ENCODE measurements at places on chromosomes 7 and 10.

GRCh38 chr10:50316174-50316573 lies 64.9 kb upstream of the ASAH2 start:
- no peak for DNase-seq

- DNase-seq = peak; percentile 37
These were observed 365.6 kb upstream of the MGMT start for GRCh38 chr10:129101232-129101980.

DNA sequence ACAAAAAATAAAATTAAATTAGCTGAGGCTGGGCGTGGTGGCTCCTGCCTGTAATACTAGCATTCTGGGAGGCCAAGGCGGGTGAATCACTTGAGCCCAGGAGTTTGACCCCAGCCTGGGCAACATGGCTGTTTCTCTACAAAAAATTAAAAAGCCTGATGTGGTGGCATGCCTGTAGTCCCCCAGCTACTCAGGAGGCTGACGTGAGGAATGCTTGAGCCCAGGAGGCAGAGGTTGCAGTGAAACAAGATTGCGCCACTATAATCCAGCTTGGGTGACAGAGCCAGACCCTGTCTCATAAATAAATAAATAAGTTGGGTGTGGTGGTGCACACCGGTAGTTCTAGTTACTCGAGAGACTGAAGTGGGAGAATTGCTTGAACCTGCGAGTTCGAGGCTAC lies 65.1 kb downstream of the GNA12 start:
- DNase-seq = no peak

GRCh38 chr7:33880787-33881186 lies 24.6 kb upstream of the BMPER start:
- DNase-seq = no peak

DNA sequence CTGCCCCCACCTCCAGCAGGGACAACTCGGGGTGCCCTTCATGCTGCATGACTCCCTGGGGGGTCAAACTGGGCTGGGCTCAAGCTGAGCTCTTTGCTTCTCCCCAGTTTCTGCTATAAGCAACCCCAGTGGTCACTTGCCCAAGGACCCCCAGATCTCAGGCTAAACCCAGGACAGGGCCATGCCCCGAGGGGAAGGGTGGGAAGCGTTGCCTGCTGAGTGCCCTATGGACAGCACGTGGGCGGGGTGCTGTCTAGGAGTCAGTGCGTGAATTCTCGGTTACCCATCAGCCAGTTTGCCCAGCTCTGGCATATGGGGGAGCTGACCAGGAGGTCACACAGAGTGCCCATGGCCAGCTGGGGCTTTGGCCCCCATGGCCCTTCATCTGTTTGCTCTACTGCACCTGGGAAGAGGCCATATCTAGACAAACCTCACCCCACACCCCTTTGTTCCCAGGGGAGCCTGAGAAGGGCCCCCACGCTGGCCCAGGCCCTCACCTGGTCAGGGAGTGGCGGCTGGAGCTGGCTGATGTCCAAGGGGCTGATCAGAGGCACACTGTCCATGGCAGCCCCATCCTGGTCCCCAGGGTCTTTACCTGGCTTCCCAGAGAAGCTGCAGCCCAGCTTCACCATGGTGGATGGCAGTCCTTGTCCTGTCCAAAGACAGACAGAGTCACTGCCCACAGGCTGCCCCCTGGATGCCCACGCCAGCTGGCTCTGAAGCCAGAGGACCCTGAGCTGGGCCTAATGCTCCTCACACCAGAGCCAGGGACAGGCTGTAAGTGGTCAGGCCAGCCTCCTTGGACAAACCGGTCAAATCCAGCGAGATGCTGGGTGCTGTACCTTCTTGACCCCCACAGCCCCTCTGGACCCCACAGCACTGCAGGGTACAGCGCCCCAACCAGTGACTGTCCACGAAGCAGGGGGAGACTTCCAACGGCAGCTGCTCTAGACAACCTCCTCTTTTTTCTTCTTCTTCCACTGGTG lies 8.0 kb downstream of the CALY start:
- DNase-seq = no peak

- no peak for DNase-seq
These were observed 9.8 kb upstream of the ORC5 start for GRCh38 chr7:104217620-104218019.

DNA sequence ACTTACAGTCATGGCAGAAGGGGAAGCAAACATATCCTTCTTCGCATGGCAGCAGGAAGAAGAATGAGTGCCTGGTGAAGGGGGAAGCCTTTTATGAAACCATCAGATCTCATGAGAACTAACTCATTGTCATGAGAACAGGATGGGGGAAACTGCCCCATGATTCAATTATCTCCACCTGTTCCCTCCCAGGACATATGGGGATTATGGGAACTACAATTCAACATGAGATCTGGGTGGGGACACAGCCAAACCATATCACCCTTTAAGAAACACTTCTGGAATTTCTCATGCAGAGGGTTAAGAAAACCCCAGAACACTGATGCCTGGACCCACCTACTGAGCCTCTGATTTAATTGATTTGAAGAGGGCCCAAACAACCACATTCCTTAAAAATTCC lies 63.3 kb upstream of the DNAJB12 start:
- DNase-seq = no peak

DNA sequence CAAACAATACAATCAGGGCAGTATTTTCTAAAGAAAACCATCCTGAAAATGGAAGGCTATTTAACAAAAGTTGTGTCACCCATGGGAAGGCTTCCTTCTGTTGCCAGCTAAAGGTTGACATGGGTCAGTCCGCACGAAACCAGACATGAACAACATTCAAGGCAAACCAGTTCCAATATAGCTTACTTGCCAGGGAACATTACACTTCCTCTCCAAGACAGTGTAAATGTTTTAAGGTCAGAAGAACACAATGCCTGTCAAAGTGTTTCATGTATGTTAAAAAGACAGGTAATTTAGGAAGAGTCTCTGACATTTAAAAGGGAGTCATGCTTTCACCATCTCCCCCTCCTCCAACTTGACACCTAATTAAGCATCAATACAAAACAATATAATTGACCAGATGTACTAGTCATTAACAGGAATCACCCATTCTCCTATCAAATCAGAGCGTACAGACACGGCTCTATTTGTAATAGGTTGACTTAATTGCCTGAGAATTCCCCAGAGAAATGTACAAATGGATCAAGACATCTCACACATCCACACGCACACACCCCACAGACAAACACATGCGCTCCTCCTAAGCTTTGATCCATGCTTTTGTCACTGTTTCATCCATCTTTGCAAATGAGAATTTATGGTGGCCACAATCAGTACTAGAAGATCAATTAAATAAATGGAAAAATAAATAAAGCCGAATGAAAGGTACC lies 69.5 kb downstream of the CACNA2D1 start:
- peak; percentile 85 for DNase-seq

- no peak for DNase-seq
These were observed 61.9 kb upstream of the OPN4 start for GRCh38 chr10:86592413-86592812.

DNA sequence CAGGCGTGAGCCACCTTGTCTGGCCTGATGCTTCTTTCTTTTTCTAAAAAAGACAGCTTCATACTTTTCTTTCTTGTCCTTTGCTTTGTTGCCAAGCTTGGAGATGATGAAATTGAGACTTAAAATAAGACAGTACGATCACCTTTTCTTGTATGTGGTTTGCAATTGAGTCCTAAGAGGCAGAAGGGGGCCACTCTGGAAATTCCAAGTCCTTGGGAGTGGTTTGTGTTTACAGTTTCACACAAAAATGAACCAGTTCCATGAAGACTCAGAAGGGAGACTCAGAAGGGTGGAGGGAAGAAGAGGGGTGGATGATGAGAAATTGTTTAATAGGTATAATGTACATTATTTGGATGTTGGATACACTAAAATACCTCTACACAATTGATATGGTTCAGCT lies 70.7 kb upstream of the TNS3 start:
- DNase-seq = no peak

DNA sequence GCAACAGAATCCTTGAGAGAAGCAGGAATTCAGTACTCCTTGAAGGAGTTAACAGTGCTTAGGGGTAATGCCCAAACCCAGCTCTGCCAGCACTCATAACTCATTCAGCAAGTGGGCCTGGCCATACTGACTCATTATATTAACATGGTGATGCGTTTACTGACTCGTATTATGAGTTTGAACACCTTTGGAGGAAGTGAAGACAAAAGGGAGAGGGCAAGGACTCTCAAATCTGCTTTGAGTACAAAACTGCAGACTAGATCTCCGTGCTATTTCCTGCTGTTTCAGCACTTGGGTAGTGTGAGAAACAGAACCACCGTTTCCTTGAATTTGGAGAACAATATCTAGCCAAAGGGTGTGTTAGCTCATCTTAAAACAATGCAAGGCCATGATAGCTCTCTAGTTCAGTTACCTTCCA lies 30.8 kb downstream of the SLC16A9 start:
- DNase-seq = no peak

- DNase-seq = no peak
These were observed 4.7 kb downstream of the RARRES2 start for GRCh38 chr7:150336746-150337145.

DNA sequence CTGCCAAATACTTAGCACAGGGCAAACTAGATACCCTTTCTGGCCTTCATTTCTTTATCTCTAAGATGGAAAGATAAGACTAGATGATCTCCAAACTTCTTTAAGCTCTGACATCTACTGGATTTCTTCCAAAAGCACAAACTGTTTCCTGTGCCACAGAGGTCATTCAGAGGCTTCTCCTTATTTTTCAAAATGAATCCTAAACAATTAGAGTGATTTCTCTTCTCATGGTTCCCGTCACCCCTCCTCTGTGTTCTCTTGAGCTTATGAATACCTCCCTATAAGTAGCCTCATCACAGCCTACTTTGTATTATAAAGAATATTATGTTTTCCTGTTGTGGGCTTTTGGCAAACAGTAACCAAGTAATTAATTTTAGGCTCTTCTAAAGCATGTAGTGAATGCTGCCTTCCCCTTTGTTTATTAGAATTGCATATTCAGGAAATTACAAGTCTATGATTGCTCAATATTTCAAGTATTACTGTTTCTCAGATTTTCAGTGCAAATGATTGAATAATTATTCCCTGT lies 179.5 kb downstream of the REEP3 start:
- no peak for DNase-seq

DNA sequence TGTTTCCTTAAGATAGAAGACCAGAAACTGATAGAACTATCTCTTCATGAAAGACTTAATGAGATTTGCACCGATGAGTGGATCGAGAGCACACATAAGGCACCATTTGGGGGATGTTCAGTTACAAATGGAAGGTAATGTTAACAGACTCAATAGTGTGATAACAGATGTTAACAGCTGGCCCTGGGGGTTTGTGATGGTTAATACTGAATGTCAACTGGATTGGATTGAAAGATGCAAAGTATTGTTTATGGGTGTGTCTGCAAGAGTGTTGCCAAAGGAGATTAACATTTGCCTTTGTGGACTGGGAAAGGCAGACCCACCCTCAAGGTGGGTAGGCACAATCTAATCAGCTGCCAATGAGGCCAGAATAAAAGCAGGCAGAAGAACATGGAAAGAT lies 130.5 kb upstream of the DGKB start:
- no peak for DNase-seq

DNA sequence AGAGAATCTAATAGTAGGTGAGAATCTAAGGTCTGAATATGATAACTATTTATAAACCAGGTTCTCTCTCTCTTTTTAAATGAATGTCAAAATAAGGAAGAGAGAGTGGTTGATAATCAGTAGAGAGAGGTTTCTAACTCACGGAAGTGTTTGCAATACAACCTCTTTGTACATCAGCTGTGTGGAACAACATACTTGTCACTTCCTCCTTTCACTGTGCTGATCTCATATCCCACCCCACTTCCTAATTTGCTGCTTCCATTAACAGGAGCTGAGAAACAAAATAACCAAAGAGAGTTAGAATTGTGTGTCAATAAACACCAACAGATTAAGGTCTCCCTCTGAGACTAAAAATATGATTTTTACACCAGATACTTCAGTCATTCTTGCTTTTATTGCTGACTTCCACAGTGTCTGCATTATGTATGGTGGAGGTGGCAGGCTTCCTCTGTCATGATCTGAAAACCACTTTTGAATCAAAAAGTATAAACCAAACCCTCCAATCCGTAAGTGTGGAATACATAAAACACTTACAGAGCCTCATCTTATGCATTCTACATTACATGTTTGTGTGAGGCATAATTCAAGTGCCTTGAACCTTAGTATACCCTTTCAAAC lies 25.0 kb downstream of the CACUL1 start:
- DNase-seq = no peak

DNA sequence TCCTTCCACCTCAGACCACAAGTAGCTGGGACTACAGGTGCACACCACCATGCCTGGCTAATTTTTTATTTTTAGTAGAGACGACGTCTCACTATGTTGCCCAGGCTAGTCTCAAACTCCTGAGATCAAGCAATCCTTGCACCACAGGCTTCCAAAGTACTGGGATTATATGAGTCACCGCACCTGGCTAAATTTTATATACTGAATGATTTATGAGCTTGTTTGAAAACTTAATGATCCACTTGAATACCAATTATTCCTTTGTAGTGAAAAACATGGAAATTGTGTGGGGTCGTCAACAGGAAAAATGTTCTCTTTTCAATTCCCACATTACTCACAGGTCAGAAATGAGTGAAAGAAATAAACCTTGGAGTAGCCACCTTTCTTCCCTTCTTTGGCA lies 31.3 kb downstream of the RAPGEF5 start:
- no peak for DNase-seq

DNA sequence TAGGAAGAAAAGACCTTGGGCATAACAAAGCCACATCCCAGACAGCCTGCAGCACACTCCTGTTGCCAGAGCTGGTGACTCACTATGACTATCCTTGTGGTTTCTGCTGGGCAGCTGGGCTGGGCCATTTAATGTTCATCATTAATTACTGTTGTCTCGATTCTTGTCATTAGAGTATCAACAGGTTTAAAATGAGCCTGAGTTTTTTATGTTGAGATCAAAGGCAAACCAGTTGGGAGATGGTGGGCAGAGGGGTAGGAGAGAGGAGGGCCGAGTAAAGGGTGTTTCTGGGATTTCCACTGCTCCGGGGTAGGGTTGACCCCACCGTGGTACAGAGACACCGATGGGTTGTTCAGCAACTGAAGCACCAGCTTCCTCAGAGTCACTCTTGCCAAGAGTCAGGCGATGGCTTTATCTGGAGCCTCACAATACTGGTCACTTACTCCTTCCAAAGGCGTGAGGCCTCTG lies 128.7 kb upstream of the LYZL1 start:
- no peak for DNase-seq

GRCh38 chr10:64376167-64376566 lies 855.0 kb downstream of the REEP3 start:
- DNase-seq = no peak

DNA sequence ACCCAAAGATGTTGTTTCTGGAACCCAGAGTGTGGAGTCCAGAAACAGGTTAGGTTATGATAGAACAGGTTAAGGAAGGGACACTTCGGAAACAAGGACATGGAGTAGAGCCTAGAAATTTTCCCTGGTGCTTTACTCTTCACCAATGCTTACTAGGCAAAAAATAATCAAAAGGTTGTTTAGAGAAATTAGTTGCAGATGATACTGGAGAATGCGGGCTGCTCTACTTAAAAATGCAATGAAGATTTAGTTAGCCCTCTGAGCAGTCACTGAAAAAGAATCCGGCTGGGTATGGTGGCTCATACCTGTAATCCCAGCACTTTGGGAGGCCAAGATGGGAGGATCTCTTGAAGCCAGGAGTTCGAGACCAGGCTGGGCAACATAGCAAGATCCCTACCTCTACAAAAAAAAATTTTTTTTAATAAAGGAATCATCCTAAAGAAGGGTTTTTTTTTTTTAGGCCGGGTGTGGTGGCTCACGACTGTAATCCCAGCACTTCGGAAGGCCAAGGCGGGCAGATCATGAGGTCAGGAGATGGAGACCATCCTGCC lies 3.3 kb upstream of the UBE2H start:
- no peak for DNase-seq

Data from DMS79 treated with DMSO at 0.1 percent for 48 hours (cell line).